Heart right ventricle (tissue), 16 donors: ENCODE measurements at places on chromosomes 4 and X. TPM values are rescaled to one million over a fixed set of nuclear protein-coding genes. Genes with fewer than 3 reads are reported as not detected.

GRCh38 chrX:154140742-154141141 lies 3.3 kb upstream of the OPN1LW start:
- no peak for DNase-seq

DNA sequence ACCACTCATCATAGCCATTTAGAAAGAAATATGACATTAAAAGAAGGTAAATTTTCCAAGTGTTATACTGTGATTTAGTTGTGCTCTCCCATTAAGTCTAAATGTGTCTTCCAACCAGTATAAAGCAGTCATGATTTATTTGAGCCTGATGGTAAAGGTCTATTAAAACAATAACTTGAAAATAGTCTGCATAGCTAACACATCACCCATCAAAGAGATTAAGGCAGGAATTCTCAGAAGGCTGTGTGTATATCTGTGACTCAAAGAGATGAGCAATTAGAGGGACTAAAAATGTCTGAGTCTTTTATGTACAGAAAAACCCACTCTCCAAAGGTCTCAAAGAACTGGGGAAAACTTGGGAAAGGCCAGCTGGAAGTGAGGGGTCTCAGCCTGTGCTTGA lies 70.3 kb upstream of the IQCM start:
- no peak for DNase-seq

SPATA4 gene
- 0.80 TPM for total RNA-seq

METAP1 gene
- 79.7 TPM for total RNA-seq

GRCh38 chr4:879729-880077 lies 52.4 kb downstream of the GAK start:
- no peak for DNase-seq

GRCh38 chr4:78650106-78651024 lies 98.8 kb downstream of the ANXA3 start:
- DNase-seq: no peak

- DNase-seq: no peak
Observed at GRCh38 chr4:129353490-129353889, 257.5 kb downstream of the C4orf33 start.

DNA sequence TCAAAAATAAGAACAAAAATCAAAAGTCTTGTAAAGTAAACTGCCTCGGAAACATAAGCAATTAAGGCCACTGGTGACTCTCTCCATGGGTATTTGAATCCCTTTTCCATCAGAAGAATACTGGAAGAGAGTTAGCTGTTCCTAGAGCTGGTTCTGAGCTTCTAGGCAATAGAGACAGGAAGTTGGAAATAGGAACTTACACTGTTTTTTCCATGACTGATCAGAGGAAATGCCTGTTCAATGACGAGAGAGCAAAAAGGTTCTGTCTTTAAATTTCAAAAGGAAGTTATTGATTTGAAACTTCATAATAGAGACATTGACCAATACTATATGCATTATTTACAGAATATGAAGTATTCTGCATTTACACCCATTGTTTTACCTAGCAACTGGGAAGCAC lies 503.5 kb upstream of the ARX start:
- DNase-seq: no peak

- DNase-seq: no peak
Observed at GRCh38 chrX:16993791-16994318, 47.4 kb downstream of the REPS2 start.

DNA sequence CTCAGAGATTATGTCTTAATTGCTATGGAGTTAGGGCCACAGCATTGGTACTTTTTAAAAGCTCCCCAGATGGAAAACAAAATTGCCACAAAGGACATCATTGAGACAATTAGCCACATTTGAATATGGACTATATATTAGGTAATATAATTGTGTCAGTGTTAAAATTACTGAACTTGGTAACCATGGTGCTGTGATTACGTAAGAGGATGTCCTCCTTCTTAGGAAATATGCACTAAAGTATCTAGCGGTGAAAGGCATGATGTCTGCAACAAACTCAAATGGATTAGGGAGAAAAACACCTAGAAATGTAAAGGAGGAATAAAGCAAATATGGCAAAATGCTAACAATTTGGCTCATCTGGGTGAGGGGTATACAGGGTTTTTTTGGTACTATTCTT lies 89.9 kb upstream of the PAK3 start:
- DNase-seq: no peak

GRCh38 chr4:84496331-84496705 lies 2.8 kb downstream of the NKX6-1 start:
- DNase-seq: no peak
